ENCODE measurements at places on chromosomes 1 and 21.

DNA sequence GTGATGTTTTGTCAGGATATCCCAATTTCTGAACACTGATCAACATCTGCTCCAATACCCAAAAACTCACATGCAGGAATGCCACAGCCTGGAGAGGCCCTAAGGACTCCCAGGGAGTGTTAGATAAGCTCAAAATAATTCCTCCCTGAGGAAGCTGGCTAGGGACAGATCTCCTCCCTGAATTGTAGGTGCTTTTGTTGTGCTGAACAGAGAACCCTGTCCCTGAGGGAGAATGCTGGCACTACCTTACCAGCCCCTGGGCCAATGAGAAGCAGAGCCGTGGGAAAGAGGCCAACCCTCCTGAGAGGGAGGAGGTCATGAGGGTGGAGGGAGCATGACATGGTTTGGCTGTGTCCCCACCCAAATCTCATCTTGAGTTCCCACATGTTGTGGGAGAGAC lies 73.6 kb upstream of the PTGFRN start:
- peak; percentile 19 for DNase-seq

- no peak for DNase-seq
Observed at GRCh38 chr1:235624721-235625333, 24.8 kb downstream of the GNG4 start.

- DNase-seq, result peak; percentile 76
Observed at GRCh38 chr1:6148497-6149241, 31.5 kb downstream of the CHD5 start.

GRCh38 chr1:33272930-33273329 lies 16.6 kb downstream of the ZNF362 start:
- no peak for DNase-seq

GRCh38 chr1:58585166-58585565 lies 8.1 kb upstream of the TACSTD2 start:
- peak; percentile 23 for DNase-seq

- DNase-seq, result peak; percentile 71
Observed at GRCh38 chr1:172325531-172325930, 95.0 kb upstream of the C1orf105 start.

DNA sequence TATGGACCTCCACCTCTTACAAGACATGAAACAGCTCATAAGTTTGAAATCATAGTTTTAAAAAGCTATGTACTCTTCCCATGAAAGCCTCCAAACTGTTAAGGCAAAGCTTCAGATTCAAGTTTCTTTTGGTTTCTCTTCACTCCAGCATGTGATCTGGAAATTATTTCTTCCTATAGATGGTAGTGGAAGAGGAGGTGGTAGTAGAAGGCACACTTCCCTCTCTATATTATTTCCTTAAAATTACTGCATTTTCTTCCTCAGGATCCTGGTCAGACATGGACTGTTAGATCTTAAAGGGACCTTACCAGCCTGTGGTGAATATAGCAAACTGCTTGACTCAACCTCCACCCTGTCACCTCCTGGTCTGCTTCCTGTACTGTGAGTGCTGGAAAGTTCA lies 31.9 kb downstream of the NHLH2 start:
- no peak for DNase-seq

DNA sequence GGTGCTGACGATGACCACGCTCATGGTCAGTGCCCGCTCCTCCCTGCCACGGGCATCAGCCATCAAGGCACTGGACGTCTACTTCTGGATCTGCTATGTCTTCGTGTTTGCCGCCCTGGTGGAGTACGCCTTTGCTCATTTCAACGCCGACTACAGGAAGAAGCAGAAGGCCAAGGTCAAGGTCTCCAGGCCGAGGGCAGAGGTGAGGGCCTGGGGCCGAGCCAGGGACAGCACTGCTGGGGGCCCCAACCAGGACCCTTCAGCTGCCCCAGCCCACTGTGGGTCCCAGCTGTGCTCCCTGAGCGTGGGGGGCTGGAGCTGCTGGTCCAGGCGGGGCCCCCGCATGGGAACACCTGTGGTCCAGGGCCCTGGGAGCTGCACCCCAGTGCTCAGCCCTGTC lies 10.4 kb downstream of the GABRD start:
- DNase-seq, result no peak

Data from MCF 10A (cell line).